ENCODE measurements at places on chromosomes 4 and X. TPM values are rescaled to one million over a fixed set of nuclear protein-coding genes. Genes with fewer than 3 reads are reported as not detected.

HSD17B13 gene
- total RNA-seq, result 0.41 TPM

MAOA gene
- total RNA-seq, result 13.5 TPM

HPRT1 gene
- 21.6 TPM for total RNA-seq

FHIP1A gene
- total RNA-seq, result 2.0 TPM

HGFAC gene
- 1.6 TPM for total RNA-seq

MAGEA8 gene
- total RNA-seq, result not detected

CLNK gene
- total RNA-seq, result not detected

GBA3 gene
- total RNA-seq, result 0.41 TPM

CXorf65 gene
- total RNA-seq, result not detected

RNF150 gene
- total RNA-seq, result 28.5 TPM

CTSO gene
- total RNA-seq, result 7.3 TPM

TLR1 gene
- total RNA-seq, result 2.0 TPM

UGT2B15 gene
- not detected for total RNA-seq

PNMA6F gene
- 0.82 TPM for total RNA-seq

CXCL13 gene
- not detected for total RNA-seq

FAM53A gene
- total RNA-seq, result 0.82 TPM

SSX2B gene
- not detected for total RNA-seq

SERTM2 gene
- total RNA-seq, result under 0.01 TPM

BEX1 gene
- total RNA-seq, result 127 TPM

TCEAL8 gene
- total RNA-seq, result 106 TPM

TMEM47 gene
- 42.4 TPM for total RNA-seq

ZDHHC15 gene
- total RNA-seq, result 14.3 TPM

WDR17 gene
- total RNA-seq, result 63.6 TPM

CCDC149 gene
- 16.3 TPM for total RNA-seq

MMRN1 gene
- total RNA-seq, result 2.4 TPM

ZMAT1 gene
- 6.5 TPM for total RNA-seq

DGAT2L6 gene
- not detected for total RNA-seq

GUCY1A1 gene
- total RNA-seq, result 207 TPM

TLR3 gene
- 0.41 TPM for total RNA-seq

CCSER1 gene
- 165 TPM for total RNA-seq

ELF2 gene
- total RNA-seq, result 141 TPM

DRD5 gene
- total RNA-seq, result 2.0 TPM

PNMA3 gene
- total RNA-seq, result 12.6 TPM

HPGDS gene
- total RNA-seq, result 1.2 TPM

HELT gene
- total RNA-seq, result not detected

CT47B1 gene
- total RNA-seq, result not detected

TASL gene
- total RNA-seq, result 0.82 TPM

All from frontal cortex (tissue), 4 donors.